CD14-positive monocyte (primary cell): ENCODE measurements at places on chromosomes 5 and 9.

- no peak for DNase-seq
Observed at GRCh38 chr5:179217356-179217755, 127.9 kb downstream of the ADAMTS2 start.

DNA sequence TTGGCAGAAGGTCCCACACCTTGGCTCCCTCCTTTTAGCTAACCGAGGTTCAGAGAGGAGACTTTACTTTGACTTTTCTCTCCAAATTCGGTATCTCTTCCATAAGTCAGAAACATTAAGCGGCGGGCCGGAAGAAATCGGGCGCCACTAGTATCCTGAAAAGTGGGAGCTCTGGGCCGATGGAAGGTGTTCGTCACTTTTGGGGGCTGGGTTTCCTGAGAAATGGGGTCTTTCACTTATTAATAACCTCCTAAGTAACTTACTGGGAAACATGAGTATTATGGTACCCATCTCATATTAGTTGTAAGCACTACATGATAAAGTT lies 716 bp downstream of the STX17 start:
- DNase-seq: no peak

DNA sequence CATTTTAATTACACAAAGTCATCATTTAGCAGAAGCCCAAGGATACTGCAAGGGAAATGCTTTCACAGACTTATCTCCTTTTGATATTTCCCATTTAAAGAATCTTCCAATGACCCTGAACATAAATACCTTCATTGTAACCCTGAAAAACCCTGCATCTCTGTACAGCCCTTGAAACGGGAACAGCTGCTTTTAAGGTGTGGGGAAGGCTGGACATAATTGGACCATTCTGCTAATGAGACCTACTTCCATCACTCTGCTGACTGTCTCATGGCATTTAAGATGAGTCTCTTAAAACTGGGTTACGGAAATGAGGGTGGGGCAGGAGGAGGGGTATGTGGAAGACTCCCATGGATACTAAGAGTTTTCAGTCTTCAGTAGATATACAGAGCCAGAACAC lies 485.8 kb downstream of the BRINP1 start:
- DNase-seq: no peak

GRCh38 chr9:88187631-88188030 lies 49.4 kb upstream of the SPATA31C2 start:
- DNase-seq: no peak
